ENCODE measurements at places on chromosomes 3 and 15.

DNA sequence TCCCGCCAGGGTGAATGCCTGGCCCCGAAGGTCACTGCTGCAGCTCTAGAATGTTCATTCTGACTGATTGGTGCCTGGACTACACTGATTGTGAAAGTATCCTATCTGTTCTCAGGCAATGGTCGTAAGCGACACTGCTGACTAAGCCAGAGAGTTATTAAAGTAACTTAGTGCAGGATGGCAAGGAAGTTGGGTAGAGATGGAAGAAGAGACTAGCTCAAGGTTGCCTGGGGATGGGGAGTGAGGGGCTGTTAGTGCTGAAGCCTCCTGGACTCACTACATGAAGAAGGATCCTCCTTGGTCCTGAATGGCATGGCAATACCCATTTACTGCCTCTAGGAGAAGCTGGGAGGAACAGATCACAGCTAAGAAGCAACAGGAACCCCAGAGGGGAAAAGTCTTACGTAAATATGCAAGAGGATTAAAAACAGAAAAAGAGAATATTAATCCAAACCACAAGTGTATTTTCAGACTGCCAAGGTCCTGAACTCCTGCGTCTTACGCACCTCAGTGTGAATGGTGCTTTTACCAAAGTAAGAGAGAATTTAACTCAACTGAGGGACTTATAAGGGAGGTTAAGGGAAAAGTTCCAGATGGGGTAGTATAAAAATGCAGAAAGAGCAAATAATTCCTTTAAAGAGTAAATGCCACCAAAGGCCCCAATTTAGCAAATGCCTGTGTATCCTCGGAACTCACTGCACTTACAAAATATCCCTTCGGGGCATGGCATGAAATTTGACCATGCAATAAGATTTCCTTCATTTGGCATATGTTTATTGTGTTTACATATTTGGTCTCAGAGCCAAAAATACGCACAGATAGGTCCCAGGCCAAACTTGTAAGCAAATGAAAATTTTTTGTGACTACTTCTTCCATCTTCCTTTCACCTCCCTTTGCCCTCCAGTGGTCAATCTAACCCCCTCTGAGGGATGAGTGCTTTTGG lies 64.0 kb upstream of the DGKG start:
- DNase-seq: no peak

GRCh38 chr3:18501679-18502343 lies 76.7 kb upstream of the SATB1 start:
- no peak for DNase-seq

GRCh38 chr15:32933236-32933635 lies 215.4 kb downstream of the GREM1 start:
- no peak for DNase-seq

DNA sequence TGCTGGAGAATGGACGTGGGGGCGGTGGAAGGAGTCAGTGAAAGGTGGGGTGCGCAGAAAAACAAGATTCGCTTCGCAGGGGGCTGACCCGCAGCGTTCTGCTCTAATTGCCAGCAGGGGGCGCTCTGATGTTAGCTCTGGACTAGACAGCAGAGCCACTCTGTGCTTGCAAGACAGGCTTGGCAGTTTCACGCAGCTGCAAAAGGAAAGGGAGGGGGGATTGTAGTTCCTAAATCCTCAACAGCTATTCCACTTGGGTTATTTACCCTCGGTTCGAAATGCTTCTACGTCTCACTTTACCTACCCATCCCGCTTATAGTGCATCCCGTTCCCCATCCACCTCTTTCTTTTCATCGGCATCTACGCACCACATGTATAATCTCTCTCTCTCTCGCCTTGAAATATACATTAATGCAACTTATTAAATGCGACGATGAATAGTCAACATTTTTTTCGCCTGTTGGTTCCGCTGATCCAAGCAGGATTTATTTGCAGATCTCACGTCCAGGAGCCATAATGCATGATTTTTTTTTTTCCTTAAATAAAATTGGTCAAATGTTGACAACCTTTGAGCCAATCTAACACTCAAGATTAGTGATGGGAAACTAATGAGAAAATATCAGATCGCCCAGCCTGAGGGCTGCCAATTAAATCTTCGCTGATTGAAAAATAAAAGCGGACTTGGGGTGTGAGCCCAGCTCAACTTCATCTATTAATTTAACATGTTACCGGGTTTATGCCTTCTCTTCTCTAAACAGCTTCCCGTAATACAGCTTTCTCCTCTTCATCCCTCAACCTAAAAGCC lies 216.4 kb downstream of the MEIS2 start:
- peak; percentile 76 for DNase-seq

DNA sequence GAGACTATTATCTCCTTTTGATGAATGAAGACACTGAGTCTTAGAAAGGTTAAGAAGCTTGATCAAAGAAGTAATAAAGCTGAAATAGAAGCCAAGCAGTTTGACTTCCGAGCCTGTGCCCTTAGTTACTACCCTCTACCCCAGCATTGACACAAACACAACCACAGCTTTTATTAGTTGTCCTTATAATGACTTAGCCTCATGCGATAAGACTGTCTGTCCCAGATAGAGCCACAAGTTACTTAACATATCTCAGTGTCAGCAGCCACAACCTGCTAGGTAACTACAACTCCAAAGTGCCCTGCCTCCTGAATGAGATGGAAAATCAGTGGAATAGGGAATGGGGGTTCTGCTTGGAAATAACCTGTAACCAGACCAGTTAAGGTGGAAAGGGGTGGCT lies 781.6 kb upstream of the CFAP20DC start:
- DNase-seq: no peak

- no peak for DNase-seq
These were observed 292.1 kb downstream of the LPP start for GRCh38 chr3:188446014-188446413.

GRCh38 chr3:18562364-18563154 lies 137.4 kb upstream of the SATB1 start:
- DNase-seq: no peak

DNA sequence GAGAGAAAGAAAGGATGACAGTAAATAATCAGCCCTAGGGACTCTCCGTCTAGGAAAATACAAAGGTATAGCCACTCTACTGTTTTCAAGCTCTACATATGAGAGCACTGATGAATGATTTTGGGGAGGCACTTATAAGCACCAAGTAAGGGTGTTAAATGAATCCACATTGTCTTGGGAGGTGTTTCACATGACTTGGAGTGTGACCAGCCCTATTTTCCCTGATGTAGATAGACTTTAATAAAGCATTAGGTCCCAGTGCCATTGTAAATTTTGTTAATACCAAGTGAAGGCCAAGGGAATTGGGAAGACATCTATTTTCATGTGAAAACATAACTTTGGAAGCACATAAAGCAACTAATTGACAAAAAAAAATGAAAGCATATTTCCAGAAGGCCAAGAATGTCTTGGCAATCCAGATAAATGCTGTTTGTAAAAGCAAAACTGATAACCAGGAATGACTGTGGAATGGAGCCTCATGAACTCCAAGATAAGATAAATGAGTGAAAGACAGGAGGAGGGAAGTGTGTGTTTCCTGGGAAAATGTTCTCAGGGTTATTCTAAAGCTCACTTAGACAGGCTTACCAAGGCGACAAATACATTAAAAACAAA lies 96.0 kb upstream of the MYZAP start:
- no peak for DNase-seq

GRCh38 chr3:140277886-140278285 lies 342.9 kb downstream of the CLSTN2 start:
- DNase-seq: no peak

- no peak for DNase-seq
These were observed 69.6 kb downstream of the CGNL1 start for GRCh38 chr15:57445872-57446271.

DNA sequence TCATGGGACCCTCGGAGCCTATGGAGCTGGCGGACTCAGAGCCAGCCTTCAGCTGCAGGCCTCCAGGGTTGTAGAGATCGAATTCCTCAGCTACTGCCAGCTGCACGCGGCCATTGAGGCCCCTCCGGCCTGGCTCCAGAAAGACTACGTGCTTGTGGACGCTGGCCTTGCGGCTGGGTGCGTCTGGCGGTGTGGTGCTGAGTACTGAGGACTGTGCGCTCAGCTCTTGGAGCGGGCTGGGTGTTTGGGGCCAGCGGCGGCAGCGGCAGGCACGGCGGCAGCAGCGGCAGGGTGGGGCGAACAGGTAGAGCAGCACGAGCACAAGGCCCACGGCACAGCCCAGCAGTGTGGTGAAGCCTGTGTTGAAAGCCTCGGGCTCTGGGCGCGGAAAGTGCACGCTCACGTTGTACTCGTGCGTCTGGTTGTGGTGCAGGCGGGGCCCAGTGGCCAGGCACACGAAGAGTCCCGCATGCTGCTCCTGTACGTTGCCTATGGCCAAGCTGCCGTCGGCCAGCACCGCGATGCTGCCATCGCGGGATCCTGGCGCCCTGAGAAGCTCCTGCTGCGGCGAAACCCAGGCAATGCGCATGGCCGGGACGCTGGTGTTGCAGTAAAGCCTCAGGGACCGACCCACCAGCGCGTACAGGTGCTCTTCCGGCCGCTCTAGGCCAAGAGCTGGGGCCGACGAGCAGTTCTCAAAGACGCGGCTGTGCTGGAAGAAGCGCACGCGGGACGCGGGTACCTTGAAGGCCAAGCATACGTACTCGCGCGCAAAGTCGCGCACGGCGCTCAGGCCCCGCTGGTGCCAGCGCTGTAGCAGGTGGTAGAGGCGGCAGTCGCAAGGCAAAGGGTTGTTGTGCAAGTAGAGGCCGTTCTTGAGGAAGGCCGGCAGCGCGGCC lies 1.3 kb downstream of the AMIGO3 start:
- DNase-seq: no peak

DNA sequence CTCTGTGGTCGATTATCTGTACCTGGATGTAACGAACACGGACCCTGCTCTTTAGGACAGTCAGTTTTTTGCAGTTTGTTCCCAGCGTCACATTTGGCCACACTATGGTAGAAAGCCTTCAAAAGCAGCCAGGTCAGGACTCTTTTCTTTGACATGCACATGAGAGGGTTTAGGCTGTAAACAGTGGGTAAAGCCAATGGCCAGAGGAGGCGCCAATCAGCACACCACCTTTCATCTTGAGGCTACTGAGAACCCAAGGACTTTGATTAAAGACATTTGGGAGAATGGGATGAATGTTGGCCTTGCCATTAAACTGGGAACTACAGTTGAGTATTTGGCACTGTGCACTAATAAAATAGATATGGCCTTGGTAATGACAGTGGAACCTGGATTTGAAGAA lies 225.9 kb downstream of the OXSM start:
- DNase-seq: no peak

GRCh38 chr15:98714922-98715321 lies 66.6 kb downstream of the IGF1R start:
- DNase-seq: no peak

GRCh38 chr3:125161607-125162219 lies 50.8 kb downstream of the SLC12A8 start:
- DNase-seq: no peak

DNA sequence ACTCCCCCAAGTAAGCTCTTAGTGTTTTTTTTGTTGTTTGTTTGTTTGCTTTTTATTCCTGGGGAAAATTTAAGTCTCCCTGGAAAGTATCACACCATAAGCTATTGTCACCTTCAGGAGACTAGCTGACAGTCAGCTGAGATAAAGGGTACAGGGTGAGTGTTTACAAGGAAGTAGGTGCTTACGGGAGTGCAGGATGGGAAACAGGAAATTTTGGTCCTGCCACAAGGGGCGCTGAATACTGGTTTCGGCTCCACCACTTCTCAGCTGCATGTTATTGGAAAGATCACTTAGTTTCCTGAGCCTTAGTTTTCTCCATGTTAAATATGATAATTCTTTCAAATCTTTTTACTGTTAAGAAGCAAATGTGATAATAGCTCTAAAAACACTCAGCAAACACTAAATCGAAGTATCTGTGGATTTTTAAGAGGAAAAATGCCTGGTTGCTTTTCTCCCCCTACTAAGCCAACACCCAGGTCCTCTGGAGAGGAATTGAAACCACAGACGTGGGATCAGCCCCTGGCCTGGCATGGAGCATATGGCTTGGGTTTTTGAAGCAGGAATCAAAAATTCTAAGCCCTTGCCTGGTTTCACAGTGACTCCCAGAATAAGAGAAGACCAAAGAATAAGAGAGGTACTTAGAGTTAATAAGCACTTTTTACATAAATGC lies 90.7 kb downstream of the SCN11A start:
- peak; percentile 28 for DNase-seq

DNA sequence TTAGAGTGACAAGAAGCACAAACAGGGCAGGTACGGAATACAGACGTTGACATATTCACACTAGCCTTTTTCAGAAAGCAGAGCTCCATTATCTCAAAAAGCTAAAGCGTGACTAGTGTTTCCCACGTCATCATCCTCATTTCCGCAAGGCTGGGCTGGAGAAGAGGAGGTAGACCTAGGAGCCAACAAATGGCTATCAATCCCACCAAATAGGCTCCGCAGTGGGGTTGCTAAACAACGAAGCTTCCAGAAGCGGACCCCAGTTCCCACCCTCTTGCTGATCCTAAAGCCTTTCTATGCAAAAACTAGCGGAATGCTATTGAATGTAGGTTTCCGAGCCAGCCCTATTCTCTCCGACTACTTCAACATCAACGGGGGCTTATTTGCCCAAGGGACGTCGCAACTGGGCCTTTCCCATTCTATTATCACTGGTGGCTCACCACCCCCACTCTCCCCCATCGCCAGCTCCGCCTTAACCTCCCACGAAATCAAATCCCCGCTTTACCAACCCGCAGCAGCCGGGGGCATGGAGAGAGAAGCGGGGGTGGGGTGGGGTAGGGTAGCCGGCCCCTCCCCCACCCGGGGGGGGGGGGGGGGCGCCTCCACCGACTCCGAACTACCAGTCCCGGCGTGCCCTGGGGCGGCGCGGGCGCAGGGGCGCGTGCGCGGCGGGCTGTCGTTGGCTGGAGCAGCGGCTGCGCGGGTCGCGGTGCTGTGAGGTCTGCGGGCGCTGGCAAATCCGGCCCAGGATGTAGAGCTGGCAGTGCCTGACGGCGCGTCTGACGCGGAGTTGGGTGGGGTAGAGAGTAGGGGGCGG lies at the start of gene MORF4L1:
Gene MORF4L1 (plus strand): TSS at position 736 of the 817 bp plus-strand sequence. CDS start 128 bp downstream, outside the sequence.
- peak; percentile 95 for DNase-seq

GRCh38 chr3:184583578-184584451 lies 22.2 kb downstream of the EPHB3 start:
- peak; percentile 5 for DNase-seq

DNA sequence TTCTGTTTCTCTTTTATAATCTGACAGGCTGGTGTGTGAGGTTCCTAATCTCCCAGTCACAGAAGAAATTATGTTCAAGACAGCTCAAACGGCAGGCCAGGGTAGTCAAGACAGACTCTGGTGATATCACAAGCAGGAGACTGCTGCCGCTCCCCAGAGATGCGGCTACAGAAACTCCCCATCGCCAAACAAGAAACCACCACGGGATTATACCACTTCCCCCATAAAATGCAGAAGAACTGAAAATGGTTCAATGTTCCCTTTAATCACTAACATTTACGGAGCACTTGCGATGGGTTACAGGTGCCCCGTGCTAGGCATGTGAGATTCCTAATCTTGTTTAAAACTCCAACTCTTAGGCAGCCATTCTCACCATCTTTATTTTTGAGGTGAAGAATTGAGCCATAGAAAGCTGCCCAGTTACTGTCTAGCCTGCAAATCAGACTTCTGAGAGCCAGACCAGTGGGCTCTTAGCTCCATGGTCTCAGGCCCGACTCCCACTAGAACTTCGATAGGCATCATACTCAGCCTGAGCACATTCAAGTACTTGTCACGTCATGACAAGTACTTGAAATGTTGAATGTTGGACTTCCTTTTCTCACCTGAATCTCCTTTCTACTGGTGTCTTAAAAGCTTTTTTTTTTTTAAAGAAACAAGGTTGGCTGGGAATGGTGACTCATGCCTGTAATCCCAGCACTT lies 58.4 kb downstream of the TBC1D2B start:
- no peak for DNase-seq

Data from activated CD4-positive, alpha-beta T cell treated with anti-CD3 and anti-CD28 coated beads, Interleukin-2, amount 50 U/mL, for 48 hours (primary cell).